ENCODE measurements at places on chromosomes 5 and 9.

DNA sequence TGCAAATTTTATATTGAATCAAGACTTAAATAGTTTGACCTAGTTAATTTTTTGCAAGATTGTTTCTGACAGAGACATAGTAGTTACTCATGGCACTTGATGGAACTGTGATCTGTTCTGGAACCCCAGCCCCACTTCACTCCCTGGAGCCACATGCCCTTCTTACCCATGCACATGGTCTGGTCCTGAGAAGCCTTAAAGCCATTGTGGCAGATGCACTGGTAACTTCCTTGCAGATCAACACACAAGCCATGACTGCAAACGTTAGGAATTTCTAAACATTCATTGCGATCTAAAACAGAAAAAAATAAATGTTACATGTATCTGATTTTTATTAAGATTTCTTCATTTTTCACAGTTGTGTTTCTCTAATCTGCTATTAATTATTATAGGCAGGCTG, 221.2 kb downstream of the SLC12A2 start:
- DNase-seq = no peak

- no peak for DNase-seq
These were observed 386.1 kb downstream of the NTRK2 start for GRCh38 chr9:85055506-85056202.

DNA sequence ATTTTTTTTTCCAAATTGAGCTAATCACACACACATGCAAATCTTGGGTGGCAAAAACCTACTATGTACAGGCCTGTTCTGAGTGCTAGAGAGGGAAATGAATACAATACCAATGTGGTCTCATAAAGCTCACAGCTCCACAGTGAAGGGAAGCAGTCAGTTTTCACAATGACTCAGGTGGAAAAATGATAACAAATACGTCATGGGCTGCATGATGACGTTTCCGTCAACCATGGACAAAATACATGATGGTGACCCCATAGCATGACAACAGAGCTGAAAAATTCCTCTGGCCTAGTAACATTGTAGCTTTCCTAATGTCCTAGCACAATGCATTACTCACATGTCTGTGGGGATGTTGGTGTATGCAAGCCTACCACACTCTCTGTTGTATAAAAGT, 252.5 kb downstream of the TRIM32 start:
- no peak for DNase-seq

DNA sequence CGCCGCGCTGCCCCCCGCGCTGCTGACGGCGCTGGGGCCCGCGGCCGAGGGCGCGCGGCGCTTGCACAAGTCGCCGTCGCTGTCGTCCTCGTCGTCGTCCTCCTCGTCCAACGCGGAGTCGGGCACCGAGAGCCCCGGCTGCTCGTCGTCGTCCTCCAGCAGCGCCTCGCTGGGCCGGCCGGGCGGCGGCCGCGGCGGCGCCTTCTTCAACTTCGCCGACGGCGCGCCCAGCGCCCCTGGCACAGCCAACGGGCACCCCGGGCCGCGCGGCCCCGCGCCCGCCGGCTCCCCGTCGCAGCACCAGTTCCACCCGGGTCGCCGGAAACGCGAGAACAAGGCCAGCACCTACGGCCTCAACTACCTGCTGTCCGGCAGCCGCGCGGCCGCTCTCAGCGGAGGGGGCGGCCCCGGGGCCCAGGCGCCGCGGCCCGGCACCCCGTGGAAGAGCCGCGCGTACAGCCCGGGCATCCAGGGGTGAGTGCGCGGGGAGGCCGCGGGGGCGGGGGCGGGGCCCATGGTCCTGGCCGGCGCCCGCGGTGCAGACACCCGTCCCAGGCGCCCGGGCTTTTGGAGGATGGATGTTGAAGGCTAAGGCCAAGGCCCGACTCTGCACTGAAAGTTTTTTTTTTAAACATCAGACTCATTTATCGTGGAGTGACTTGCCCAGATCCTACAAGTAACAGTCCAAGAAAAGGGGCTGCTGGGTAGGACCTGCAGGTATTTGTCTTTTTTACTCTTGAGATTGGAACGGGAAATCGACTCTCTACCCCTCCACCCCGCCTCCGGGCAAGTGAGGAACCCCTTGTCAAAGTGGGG, 1.2 kb downstream of the TENT4A start:
- no peak for DNase-seq

GRCh38 chr9:129876815-129877214, 41.6 kb downstream of the USP20 start:
- no peak for DNase-seq

GRCh38 chr5:169415371-169415770, 114.4 kb upstream of the SLIT3 start:
- DNase-seq = no peak

- no peak for DNase-seq
These were observed 759 bp downstream of the GEMIN5 start for GRCh38 chr5:154937186-154937717.

GRCh38 chr9:117379341-117379740, 35.5 kb downstream of the ASTN2 start:
- DNase-seq = no peak

DNA sequence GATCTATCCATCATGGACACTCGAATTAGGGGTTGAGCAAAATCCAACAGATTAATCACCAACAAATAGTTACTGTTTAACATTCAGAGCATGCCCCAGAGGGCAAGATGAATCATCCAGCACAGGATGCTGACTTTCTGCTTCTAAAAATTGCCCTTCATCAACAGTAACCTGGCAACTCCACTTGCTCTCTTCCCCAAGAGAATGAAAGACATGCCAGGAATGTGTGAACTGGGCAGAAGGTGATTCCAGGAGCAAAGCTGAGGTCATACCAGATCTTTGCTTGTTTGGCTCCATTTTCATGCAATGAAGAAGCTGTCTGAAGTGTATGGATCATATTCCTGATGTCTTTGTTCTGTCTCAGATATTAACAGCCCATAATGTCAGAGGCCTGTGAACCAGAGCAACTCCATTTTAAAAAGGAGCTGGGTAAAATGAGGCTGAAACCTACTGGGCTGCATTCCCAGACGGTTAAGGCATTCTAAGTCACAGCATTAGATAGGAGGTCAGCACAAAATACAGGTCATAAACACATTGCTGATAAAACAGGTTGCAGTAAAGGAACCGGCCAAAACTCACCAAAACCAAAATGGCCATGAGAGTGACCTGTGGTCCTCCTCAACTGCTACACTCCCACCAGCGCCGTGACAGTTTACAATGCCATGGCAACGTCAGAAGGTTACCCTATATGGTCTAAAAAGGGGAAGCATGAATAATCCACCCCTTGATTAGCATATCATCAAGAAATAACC, 2.5 kb upstream of the ZNF367 start:
- peak; percentile 40 for DNase-seq

GRCh38 chr5:14059810-14060209, 83.3 kb upstream of the TRIO start:
- no peak for DNase-seq

- DNase-seq = no peak
These were observed 64.1 kb downstream of the SLCO4C1 start for GRCh38 chr5:102231693-102232619.

- DNase-seq = no peak
These were observed 10.6 kb upstream of the TRPC7 start for GRCh38 chr5:136375920-136376319.

- DNase-seq = peak; percentile 57
These were observed 530 bp downstream of the UCK1 start for GRCh38 chr9:131530546-131530919.

GRCh38 chr9:20582150-20582549, 40.1 kb downstream of the MLLT3 start:
- DNase-seq = no peak

GRCh38 chr9:76818271-76818670, 54.0 kb downstream of the PCA3 start:
- DNase-seq = peak; percentile 62

GRCh38 chr5:173316339-173317020, 11.7 kb downstream of the STC2 start:
- no peak for DNase-seq

GRCh38 chr5:157486221-157486681, 26.2 kb downstream of the NIPAL4 start:
- DNase-seq = no peak

GRCh38 chr9:123771690-123772089, 158.2 kb downstream of the DENND1A start:
- no peak for DNase-seq

DNA sequence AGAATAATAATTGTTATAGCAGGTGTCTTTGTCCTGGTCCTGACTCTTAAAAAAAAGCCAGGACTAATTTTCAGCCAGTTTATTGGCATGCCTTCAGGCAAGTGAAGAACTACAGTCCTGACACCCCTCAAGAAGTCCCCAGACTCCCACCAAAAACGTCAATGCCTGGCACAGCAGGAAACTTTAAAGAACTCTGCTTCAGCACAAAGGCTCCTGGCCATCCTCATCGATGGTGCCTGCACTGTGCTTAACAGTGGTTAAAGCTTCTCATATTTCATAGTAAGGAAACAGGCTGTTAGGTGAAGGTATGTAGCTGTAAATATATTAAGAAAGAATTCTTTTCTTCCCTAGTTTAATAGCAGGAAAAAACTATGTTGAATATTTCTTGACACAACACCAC, 280.1 kb upstream of the PUM3 start:
- no peak for DNase-seq

DNA sequence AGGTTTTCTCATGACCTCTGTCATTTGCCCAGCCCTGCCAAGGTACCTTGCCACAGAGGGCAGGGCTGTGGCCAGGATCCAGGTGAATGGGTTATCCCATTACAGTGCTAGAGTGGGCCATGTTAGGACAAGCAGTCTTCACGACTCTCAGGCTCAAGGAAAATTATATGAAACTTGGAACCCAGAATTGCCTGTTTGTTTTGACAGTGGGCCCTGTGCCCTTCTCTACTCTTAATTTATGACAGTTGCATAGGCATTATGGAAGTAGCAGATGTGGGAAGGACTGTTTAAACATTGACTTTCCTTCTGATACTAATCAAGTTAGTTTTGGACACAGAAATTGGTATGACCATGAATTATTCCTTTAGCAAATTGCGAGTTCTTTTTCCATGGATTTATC, 41.7 kb downstream of the ITGA2 start:
- DNase-seq = peak; percentile 22

- DNase-seq = no peak
These were observed 75.0 kb downstream of the PTPDC1 start for GRCh38 chr9:94159069-94159939.

DNA sequence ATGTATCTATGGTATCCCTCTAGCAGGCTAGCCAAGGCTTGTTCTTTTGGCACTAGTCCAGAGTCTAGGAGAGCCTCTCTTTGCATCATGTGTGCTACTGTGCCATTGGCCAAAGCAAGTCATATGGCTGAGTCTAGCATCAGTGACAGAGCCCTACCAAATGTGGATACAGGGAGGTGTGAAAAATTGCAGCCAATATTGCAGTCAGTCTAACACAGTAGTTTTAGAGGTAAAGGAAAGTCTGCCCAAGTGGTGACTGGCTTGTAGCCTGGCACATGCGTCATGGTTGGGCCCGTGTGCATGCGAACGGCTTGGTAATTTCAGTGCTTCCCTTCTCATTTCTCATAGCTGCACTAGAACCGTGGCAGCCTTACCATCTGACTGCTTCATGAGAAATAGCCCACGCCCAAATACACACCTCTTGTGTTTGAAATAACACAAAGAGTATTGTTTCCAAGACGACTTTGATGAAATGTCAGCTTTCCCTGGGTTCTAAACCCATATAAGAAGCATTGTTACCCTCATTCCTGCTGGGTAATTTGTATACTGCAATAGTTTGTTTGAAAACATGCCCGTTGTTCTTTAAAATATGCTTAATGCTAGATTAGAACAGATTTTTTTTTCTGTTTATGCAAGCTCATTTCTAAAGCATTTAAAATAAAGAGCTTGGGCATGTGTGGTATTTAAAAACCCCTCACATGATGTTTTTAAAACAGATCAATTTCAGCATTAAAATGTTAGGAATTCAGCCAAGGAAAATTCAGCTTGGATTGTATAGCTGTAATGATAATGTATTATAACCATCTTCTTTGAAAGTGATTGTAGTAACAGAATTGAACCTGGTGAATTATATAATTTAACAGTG, 113.2 kb downstream of the TLE4 start:
- no peak for DNase-seq

- no peak for DNase-seq
These were observed 66.5 kb downstream of the LHX2 start for GRCh38 chr9:124077915-124078572.

DNA sequence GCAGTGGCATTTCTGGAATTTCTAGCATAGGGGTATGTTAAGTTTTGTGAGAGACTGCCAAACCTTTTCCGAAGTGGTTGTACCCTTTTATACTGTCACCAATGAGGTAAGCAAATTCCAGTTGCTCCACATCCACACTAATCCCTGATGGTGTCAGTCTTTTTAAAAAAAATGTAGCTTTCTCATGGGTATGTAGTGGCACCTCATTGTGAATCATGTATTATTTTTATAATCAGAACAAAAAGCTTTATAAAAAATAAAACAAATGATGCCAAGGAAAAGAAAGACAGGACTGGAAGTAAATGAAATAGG, 93.4 kb upstream of the CLINT1 start:
- no peak for DNase-seq

DNA sequence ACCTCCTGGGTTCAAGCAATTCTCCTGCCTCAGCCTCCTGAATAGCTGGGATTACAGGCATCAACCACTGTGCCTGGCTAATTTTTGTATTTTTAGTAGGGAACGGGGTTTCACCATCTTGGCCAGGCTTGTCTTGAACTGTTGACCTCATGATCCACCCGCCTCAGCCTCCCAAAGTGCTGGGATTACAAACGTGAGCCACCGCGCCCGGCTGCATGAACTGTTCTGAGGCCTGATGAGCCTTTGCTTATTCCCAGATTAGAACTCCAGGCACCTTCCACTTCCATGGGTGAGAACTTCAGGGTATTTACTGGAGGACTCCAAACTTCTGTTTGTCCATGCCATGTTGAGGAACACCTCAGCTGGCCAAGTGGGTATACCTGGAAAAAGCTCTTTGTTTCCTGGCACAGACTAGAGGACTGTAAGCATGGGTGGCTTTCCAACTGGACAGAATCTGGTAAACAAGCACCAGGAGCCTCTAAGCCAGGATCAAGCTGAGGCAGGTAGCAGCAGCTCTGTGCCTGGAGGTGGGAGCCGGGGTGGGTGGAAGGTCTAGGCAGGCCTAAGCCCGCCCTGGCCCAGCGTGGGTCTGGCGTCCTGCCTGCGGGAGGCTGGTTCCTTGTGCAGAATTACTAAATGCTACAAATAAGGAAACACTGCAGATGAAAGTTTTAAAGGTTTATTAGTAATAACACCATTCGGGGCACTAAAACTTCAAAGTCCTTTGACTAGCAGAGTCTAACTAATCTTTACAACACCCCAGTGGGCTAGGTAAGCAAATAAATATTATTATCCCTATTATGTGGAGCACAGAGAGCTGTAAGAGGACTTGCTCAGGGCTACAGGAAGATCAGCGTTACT, 78.4 kb downstream of the SEMA5A start:
- no peak for DNase-seq

- no peak for DNase-seq
These were observed 576.2 kb upstream of the CLINT1 start for GRCh38 chr5:158435161-158435616.

DNA sequence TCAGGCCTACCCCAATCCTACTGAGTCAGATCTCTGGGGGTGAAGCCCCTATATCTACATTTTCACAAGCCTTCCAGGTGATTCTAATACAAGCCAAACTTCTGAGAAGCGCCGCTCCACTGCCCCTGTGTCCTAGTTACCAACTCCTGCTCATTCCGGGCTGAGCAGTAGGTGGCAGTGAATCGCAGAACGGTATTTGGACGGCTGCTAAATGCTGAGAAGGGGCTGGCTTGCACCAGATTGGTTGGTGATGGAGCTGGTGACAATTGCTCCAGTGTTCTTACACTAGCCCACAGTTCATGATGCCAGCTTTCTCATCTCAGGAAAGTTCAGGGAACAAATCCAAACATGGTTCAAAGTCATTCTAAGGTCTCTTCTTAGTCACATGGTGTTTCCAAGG, 31.1 kb upstream of the FGF1 start:
- DNase-seq = peak; percentile 65
